Hematopoietic multipotent progenitor cell treated with erythropoietin and hydrocortisone succinate and interleukin-3 and kit ligand, for 6 days (in vitro differentiated cells): ENCODE measurements at places on chromosomes 2 and 18.

GRCh38 chr2:136119717-136120675, 2.0 kb upstream of the CXCR4 start:
- no peak for DNase-seq

DNA sequence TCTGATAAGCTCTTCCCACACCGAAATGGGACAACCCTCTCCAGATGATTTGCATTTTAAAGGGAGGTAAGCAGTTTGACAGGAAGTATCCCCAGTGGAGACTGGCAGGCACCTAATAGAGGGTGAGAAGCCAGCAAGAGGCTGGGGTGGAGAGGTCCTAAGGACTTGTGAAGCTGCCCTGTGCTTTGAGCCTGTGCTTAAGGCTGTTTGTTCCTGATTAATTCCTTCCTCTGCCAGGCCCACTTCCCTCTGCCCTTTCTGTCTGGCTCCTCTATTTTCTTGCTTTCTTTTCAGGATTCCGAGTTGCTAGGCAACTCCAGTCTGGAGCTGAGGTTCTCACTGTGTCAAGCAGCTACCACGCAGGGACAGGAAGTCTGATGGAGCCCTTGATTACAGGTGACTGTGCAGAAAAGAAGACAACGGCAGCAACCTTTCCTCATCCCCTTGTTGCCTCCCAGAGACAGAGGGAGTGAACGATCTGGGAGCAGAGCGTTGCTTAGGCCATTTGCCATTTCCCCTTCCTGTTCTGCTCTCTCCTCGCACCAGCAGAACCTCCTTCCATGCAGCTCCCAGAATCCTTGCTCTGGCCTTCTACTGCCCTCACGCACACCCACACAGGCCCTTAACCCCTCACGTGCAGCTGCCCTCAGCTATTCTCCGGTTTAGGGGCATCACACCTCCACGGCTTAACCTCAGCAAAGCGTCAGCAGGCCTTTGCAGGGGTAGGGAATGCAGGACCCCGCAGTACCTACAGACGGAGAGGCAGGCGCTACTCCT, 103.6 kb upstream of the CELF4 start:
- no peak for DNase-seq

DNA sequence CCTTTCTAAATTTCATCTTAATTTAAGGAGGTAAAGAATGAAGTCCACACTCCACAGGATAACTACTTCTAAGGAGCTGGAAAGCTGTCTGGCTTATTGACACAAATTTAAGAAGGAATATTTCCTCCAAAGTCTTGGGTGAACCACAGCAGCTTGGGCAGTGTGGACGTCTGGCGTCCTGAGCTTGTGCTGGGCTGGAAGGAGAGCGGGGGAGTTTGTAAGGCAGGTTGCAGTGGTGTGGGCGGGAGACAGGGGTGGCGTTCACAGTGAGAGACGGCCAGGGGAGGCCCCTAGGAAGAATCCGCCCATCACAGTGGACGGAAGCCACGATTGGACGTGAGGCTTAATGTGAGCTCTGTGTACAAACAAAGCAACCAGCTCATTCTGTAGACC, 25.7 kb downstream of the ADI1 start:
- no peak for DNase-seq

GRCh38 chr2:143793381-143793780, 664.2 kb downstream of the ARHGAP15 start:
- no peak for DNase-seq

DNA sequence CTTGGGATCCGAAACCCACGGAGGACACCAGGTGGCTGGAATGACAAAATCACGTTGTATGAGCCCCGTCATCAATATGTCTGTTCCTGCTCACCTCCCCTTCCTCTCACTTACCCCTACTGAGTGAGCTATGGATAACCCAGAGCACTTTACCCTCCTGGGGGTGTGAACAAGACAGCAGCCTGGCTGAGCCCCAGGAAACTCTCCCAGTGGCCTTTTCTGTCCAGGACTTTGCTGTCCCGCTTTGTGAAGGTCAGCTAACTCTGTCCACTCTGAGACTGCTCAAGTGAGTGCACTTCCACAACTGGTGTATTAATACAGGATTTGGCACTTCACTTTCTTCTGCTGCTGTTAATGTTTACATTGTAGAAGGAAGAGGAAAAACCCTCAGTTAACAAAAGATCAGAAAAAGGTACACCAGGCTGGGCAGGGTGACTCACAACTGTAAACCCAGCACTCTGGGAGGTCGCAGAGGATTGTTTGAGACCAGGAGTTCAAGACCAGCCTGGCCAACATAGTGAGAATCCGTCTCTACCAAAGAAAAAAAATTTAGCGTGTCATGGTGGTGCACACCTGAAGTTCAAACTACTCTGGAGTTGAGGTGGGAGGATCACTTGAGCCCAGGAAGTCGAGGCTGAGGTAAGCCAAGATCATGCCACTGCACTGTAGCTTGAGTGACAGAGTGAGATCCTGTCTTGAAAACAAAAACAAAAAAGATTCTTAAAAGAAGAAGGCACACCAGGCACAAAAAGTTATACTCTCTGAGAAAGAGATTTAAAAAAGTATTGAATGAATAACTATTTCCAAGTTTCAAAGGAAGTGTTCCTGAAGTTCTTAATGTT, 90.3 kb downstream of the CLHC1 start:
- DNase-seq: no peak

- no peak for DNase-seq
Measured at GRCh38 chr18:22872900-22873537, 60.1 kb upstream of the RBBP8 start.

DNA sequence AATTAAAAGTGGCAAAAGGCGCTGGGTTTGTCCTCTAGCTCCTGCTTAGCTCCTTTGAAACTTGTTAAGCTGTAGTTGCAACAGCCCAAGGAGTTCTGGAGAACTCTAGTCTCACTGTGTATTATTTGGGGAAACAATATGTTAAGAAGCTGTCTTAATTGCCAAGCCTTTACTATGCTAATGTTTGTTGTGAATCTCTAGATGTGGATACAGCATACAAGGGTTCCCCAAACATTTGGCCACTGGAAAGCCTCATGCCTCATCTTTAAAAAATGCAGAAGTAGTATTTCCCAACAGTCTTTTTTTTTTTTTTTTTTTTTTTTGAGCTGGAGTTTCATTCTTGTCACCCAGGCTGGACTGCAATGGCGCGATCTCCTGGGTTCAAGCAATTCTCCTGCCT, 236.7 kb downstream of the PRKCE start:
- peak; percentile 55 for DNase-seq

DNA sequence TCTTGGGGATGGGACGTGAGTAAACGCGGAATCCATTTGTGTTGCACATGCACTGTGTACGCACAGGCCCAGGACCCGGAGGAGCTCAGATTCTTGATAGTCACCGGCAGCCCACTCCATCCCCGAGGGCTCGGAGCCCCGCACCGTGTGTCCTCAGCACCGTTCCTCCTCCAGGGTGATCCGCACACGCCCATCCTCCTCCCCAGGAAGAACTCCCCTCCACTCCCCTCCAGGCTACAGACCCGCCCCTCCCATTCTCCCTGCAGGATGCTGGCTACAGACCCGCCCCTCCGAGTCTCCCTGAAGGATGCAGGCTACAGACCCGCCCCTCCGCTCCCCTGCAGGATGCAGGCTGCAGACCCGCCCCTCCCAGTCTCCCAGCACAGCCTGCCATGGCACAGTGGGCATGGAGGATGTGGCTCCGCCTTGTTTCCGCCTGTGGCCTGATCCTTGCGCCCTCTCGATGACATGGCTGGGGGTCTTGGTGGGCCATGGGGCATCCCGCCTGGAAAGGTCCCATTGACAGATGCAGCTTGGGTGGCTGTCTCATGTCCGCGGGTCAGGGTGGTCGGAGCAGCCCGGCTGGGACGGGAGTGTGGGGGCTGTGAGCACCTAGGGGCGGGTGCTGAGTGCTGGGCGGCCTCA, 14.1 kb downstream of the CTDP1 start:
- no peak for DNase-seq

GRCh38 chr2:166092889-166093288, 34.9 kb downstream of the SCN1A start:
- no peak for DNase-seq

DNA sequence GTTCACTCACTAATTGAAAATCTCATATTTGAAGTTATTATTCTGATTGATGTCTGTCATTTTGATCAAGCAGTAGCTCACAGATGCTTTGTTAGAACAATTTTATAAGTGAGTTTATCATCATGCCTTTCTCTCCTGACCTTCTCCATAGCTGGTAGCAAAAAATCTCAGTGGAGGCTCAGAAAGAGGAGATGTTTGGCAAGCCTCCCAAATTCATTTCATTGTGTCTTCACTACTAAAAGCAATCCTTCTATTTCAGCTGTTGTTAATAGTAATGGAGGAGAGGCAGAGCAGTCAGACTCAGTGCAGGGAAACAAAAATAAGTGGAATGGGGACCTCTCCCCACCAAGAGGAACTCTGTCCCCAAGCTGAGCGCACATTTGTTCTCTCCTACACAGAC, 2127.8 kb upstream of the CELF4 start:
- no peak for DNase-seq

DNA sequence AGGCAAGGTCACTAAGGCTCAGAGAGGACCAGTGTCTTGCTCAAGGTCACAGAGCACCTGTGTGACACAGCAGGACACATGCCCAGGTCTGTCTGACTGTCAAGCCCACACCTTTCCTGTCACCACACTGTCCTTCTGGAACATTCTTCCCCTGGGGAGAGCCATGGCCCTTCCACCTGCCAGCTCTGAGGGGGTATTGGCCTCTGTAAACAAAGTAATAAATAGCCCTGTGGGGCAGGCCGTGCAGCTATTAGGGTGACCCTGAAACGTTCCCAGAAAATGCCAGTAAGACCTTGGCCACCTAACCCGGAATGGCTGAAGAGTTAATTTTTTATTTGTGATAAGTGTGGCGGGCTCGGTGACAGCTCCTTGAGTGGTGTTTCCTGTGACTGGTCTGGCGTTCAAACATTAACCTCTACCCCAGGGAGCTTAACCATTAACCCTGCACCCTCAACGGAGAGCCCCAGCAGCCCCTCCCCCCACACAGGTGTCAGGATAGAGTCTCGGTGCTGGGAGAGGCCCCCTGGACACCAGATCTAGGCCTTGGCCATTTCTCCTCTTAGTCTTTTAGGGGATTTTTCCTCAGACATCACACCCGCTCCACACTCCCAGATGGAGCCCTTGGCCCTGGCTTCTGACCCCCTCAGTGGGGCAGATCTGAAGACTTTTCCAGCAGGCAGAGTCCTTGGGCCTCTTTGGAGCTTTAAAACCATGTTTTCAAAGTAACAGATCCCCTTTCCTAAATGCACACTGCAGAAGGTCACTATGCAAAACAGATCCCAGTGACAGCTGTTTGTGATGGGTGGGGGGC, 36.6 kb downstream of the SCTR start:
- no peak for DNase-seq

- DNase-seq: no peak
Measured at GRCh38 chr18:70649683-70650082, 360.8 kb downstream of the SOCS6 start.
